Esophagus squamous epithelium (tissue), 5 donors: ENCODE measurements at places on chromosomes 6 and 20. TPM values are rescaled to one million over a fixed set of nuclear protein-coding genes. Genes with fewer than 3 reads are reported as not detected.

TNFRSF21 gene
- 43.4 TPM for total RNA-seq

PDE7B gene
- total RNA-seq: 6.1 TPM

SFT2D1 gene
- 39.2 TPM for total RNA-seq

SLC24A3 gene
- total RNA-seq: 6.4 TPM

DNA sequence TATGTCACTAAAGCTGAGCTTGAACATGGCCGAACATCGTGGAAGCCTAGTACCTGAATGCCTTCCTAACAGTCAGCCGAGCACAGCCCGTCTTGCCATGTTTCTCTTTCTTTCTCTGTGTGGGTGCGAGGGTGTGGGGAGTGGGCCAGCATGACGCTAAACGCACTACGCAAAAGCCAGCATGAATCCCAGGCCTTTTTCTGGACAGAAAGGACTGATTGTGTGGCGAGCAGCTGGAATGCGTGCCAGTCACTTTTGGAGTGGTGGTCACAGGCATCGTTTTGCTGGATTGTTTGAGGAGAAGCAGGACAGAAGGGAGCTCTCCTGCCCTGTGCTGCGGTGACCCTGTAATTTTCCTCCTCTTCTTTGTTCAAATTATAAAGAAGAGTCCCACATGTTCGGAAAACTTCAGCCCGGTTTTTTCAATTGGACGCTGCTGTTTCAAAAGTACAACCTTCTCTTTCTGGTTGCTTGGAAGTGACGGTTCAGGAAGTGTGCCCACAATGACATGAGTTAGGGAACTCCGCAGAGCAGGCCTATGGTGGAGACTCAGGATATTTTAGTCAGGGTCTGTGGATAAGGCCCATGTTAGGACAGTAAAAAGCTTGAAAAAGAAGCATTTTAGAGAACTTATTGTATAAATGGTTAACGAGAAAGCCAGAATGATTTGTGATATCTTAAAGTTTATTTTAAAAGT lies 54.3 kb downstream of the PDE7B start:
- DNase-seq: no peak

GRCh38 chr20:1688886-1689538 lies 31.4 kb upstream of the SIRPG start:
- DNase-seq: no peak

GRCh38 chr6:7959453-7959852 lies 48.9 kb upstream of the TXNDC5 start:
- no peak for DNase-seq

- no peak for DNase-seq
These were observed 23.5 kb downstream of the TBC1D20 start for GRCh38 chr20:438571-439469.

DNA sequence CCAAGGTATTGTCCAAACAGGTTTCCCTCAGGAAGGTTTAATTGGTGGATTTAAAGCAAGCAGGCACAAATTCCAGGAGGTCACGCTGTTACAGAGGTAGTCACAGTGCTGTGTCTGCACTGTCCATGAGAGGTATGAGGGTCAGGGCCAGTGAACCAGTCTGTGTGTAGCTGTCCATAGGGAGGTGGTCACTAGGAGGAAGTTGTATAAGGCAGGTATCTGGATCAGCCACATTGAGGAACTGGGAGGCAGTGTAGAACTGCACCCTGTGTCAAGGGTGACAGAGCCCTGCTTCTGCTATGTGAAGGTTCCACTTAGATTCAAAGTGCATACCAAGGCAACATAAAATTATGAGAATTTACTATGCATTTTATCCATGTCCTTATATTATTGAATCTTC lies 73.3 kb downstream of the MAP3K4 start:
- DNase-seq: no peak

GRCh38 chr20:35539756-35540212 lies 2.1 kb upstream of the ERGIC3 start:
- DNase-seq: no peak

- no peak for DNase-seq
These were observed 39.2 kb downstream of the KCNK5 start for GRCh38 chr6:39189915-39190544.

DNA sequence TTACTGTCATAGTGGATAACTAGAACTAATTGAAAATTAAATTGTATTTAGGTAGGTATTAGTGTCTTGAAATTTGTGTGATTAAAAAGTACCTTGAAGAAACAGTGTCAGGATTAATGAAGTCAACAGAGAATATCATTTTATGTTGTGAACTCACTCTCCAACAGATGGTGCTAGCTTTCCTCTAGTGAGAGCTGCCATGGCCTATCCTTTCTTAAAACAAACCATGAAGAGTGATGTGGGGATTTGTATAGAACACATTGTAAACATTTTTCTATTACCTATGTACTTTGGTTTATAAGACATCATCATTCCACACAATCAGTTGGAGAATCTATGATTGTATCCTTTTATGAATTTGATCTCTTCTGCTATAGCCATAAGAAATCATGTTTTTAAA lies 4.8 kb upstream of the SRSF12 start:
- no peak for DNase-seq

DNA sequence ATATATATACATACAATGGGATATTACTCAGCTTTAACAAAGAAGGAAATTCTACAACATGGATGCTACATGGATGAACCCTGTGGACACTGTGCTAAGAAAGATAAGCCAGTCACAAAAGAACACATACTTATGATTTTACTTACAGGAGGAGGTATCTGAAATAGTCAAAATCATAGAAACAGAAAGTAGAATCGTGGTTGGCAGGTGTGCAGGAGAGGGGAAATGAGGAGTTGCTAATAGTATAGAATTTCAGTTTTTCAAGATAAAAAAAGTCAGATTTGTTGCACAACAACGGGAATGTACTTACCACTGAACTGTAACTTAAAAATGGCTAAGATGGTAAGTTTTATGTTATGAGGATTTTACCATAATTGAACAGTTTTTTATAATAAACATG lies 706.3 kb downstream of the TFAP2A start:
- DNase-seq: no peak

DNA sequence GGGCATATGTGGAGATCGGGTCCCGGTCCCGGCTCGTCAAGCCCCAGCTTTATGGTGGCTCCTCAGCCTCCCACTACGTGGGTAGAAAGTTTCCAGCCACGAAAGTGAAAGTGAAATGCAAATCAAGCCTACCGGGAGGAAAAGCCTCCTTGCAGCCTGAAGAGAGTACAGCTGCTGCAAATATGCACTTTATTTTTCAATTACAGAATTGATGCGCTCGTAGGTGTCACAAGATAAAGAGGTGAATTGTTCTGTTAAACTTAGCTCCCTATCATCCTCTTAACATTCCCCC lies 373 bp upstream of the PCNA start:
- no peak for DNase-seq

DNA sequence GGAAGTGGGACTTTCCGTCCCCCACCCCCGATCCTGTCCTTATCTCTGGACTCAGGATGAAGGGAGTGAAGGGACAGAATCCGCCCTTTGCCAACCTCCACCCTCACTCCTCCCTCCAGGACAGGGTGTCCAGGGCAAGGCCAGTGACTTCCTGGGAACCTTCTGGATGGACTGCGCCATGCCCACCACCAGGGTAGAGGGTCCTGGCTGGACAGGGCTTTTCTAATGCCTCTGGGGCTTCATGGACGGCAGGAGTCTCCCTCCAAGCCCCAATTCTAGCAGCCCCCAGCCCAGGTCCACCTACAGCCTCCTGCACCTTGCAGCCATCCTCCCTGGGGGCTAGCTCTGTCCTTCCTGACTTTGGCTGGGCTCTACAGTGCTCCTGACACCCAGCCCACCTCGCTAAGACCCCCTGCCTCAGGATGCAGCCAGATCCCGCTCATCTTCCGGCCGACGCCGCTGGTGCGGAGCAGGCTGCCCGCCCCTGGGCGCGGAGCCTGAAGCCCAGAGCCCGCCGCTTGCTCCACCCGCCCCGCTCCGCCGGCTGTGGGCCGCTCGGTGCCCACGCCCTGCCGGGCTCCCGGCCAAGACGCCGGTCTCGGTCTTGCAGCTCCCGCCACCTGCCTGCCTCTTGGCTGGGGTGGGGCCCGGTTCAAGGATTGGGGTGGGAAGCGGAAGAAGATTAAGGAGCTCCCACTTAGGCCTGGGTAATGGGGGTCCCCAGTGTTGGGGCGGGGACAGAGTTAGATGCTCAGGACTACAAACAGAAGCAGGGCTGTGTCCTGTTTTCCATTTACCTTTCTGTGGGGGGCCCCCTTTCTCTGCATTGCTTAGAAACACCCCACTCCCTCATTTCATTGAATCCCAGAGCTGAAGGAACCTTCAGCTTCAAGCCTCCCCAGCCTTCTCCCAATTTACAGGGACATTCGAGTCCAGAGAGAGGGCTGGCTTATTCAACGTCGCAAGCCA lies 72.8 kb downstream of the MDGA1 start:
- no peak for DNase-seq

GRCh38 chr6:167139761-167140160 lies 16.9 kb downstream of the CCR6 start:
- DNase-seq: no peak

DNA sequence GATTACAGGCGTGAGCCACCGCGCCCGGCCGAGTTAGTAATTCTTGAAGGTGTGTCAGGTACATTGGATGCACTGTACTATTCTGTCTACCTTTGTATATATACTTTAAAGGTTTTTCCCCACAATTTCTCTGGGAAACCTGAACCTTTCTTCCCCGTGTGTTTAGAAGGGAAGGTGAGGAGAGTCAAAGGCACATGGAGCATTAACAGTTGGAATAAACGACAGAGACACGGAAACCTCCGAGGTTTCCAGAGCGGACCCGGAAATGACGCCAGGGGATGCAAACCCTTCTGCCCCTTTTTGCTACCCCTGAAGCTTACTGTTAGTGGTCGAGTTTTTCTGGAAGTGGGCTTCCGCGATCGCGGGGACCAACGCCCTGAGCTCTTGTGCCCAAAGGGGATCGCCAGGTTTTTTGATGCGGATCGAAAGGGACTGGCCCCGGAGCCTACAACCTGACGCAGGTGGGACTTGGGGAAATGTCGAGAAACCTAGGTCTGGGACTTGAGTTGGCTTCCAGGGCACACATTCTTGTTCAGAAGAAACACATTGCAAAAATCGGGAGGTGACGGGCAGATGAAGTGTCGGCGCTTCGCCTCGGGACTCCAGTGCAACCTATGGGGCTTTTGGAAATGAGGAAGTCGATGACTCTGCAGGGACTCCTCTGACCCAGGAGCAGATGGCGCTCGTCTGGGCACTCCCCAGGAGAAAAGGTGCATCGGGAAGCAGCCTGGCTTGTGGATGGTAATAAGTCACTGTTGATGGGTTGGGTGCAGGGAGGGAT lies 218.2 kb downstream of the OR2B2 start:
- no peak for DNase-seq

GRCh38 chr6:109282756-109283155 lies 99.5 kb downstream of the CD164 start:
- DNase-seq: no peak

DNA sequence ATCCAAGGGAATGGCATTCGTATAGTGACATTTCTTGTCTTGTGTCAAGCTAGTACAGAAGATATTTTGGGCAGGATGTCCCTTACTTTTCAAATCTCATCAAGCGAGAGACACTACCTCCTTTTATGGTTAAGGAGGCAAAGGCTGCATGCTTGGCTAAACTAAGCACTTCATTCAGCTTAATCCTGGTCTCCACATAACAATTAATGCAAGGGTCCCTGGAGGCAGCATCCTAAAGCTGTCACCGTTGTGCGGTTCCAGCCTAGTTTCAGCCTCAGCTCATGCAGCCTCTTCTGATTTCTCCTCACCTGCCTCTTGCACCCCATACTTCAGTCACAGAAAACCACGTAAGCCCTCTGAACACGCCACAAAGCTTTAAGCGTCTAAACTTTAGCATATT lies 67.1 kb upstream of the SLC22A23 start:
- no peak for DNase-seq

- DNase-seq: no peak
These were observed 45.1 kb upstream of the TBX18 start for GRCh38 chr6:84809455-84809854.
